ENCODE measurements at places on chromosomes 1 and 21.

- DNase-seq, result no peak
These were observed 88.9 kb downstream of the LRRC53 start for GRCh38 chr1:74423471-74423870.

GRCh38 chr1:8047112-8047511 lies 21.0 kb upstream of the ERRFI1 start:
- no peak for DNase-seq

DNA sequence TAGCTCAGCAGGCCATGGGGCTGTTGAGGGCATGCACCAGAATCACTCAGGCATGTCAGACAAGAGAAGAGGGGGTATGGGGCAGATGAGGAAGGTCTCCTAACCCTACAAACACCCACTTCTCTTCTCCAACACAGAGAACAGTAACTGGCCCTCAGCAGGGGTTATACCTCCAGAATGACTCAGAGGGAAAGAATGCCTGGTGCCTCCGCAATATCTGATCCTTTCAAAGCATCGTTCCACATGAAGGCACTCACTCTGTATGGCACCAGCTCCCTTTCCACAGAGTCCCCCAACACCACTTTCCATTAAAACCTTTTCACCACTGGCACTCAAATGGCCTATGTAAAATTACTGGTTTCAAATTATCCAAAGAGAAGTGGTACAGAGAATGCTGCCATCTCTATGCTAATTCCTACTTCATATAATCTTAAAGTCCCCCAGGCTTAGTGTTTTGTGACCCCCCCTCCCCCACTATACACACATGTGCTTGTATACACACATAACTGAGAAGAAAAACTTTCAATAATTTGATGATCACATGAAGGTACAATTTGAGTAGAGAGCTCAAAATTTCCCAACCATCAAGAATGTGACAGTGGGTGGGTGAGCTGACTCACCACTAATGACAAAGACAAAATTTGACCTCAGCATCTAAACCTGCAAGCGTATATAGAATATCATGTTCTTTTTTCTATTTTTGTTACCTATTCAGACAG lies 91.5 kb downstream of the SIPA1L2 start:
- peak; percentile 3 for DNase-seq

DNA sequence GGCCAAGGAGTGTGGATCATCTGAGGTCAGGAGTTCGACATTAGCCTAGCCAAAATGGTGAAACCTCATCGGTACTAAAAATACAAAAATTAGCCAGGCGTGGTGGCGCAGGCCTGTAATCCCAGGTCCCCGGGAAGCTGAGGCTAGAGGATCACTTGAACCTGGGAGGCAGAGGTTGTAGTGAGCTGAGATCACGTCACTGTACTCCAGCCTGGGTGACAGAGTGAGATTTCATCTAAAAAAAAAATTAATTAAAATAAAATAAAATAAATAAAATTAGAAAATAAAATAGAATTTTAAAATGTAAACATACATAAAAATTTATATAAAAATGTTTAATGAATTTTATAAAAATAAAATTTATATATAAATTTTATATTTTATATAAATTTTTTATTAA lies 5.8 kb upstream of the VPS26C start:
- no peak for DNase-seq

DNA sequence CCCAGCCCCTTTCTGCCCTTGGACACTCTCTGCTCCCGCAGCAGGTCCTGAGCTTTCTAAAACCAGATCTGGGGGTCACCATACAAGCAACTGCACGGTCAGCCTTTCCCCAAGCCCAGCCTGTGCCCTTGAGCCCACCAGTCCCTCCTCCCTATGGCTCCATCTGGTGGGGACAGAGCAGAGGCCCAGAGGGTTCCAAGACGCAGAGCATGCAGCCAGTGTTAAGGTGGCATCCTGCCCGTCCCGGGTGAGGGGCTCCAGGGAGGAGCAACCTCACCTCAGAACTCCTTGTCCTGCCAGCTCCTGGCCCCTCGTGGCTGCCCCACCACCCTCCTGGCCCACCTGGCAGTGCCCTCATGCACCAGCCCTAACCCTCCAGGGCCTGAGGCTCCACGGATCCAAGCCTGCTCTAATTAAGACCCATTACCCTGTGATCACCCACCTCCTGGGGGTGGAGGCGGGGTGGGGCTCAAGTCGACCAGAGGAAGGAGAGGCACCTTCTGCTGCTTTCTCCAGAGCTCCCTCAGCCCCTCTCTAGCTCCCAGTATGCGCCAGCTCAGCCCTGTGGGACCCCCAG lies 8.5 kb downstream of the CHD5 start:
- no peak for DNase-seq

GRCh38 chr1:166432655-166433054 lies 265.9 kb upstream of the FAM78B start:
- no peak for DNase-seq

GRCh38 chr1:167627865-167628641 lies 2.0 kb upstream of the RCSD1 start:
- DNase-seq, result peak; percentile 68

- DNase-seq, result no peak
These were observed at the start of gene RGS7 for GRCh38 chr1:241356519-241357365. Gene RGS7 (minus strand): TSS chr1:241357205.

GRCh38 chr1:6485168-6486101 lies 6.0 kb downstream of the PLEKHG5 start:
- no peak for DNase-seq

DNA sequence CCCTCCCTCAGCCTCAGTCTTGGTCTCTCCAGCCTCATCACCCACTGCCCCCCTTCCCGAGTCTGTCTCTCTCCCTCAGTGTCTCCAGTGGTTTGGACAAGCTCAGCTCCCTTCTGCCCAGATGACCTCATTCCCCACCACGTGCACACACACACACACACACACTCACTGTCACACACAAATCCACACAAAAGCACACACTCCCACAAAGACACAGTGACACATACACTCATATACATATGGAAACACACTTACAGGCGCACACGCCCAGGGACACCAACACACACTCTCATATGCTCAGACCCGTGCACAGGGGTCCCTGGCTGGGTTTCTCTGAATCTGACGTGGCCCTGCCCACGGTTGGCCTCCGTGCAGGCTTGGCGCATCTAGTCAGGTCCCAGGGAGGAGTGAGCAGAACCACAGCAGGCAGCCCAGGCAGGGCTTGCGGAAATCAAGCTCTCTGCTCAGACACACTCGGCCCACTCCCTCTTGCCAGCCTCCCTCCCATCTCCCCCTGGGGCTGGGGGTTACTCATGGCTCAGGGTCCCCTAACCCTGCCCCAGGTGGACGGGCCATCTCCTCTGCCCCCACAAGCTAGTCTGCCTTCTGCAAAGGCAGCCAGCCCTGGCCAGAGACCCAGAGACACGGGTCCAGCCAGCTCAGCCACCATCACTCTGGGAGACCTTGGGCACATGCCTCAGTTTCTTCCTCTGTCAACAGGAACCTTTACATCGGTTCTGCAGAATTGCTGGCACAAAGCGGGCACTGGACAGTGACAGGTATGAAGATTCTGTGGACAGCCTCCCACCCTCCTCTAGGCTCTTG lies 38.5 kb upstream of the FAM131C start:
- no peak for DNase-seq

GRCh38 chr1:63731117-63732043 lies 42.4 kb upstream of the ROR1 start:
- no peak for DNase-seq

DNA sequence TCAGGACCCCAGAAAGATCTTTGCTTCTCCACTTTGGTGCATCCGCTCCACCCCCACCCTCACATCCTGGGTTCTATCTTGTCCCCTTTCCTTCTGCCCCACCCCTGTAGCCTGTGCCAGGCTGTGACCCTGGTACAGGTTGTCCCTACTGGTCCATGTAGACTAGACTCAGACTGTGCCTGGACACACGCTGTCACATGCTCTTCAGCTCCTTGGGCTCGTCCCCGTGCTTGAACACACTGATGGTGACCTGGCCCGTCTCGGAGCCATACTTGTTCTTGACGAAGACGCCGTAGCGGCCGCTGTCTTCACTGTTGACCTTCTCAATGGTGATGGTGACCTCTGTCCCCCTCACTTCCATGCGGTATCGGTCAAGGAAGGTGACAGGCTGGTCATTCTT lies 54.8 kb downstream of the MYOM3 start:
- no peak for DNase-seq

- no peak for DNase-seq
These were observed 20.1 kb downstream of the RAP1A start for GRCh38 chr1:111639602-111640198.

DNA sequence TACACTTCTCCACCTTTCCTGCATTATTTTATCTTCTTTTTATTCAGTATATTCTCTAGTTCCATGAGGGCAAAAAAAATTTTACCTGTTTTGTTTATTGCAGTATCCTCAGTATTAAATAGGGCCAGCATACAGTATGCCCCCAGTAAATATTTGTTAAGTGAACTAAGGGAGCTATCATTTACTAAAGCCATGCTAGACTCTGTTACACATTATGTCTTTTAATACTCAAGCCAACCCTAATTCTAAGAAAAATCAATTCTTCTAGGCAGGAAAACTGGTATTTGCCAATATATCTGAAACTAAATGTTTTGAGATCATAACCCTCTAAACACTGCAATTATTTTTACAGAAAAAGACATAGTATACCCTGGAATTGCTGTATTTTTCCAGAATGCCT lies 18.3 kb downstream of the TMEM50A start:
- no peak for DNase-seq

GRCh38 chr1:173946380-173946921 lies 29.3 kb upstream of the SERPINC1 start:
- DNase-seq, result no peak

GRCh38 chr1:66119148-66119547 lies 326.5 kb downstream of the PDE4B start:
- DNase-seq, result no peak

DNA sequence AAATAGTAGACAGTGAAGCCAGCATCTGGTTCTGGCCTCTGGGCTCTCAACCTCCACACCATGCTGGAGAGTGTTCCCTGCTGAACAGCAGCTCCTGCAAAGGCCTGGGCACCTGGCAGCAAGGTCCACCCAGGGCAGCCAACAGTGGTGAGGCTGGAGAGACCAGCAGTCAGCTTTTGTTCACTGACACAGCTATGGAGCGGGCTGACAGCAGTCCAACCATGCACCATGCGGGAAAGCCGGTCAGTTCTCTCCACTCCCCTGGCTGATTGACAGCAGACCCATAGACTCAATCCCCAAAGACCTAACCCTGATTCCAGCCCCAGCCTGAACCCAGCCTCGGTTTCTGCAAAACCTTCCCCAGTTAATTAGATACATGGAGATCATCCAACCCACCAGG lies 49.0 kb downstream of the KLHDC7A start:
- DNase-seq, result no peak

- no peak for DNase-seq
These were observed 343.2 kb downstream of the OLFM3 start for GRCh38 chr1:101653482-101653946.

DNA sequence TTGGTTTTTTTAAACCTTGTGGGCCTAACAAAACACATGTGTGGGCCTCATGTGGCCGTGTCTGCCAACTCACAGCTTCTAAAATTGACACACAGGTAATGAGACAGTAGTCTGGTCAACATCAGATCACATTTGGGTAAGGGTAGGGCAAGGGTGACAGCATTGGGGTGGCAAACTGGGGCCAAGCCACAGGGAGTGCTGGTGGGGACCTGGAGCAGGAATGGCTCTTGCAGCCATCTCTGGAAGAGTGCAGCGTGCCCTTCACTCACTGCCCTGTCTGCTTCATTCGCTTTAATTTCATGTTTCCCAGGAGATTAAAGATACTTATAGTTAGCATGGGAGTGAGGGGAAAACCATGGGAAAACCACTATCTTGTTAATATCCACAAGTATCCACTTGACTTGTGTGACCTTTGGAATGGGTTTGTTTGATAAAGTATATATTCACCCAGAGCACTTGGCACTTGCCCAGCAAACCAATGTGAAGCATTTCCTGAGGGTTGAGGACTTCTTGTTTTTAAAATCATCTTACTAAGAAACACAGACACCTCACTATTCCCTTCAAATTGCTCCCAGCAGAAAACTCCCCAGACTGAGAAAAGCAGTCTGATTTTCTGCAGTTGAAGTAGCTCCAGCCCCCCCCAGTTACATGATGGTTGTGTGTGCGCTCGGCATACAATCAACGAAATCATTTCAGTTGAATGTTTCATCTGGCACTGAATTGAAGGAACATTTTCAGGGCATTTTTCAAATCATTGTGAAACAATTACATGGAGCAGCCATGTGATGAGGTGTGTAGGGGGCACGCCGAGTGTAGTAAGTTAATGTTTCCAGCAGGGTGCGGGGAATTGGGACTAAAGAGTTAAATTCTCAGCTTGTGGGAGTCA lies 175.7 kb downstream of the VPS13D start:
- no peak for DNase-seq

DNA sequence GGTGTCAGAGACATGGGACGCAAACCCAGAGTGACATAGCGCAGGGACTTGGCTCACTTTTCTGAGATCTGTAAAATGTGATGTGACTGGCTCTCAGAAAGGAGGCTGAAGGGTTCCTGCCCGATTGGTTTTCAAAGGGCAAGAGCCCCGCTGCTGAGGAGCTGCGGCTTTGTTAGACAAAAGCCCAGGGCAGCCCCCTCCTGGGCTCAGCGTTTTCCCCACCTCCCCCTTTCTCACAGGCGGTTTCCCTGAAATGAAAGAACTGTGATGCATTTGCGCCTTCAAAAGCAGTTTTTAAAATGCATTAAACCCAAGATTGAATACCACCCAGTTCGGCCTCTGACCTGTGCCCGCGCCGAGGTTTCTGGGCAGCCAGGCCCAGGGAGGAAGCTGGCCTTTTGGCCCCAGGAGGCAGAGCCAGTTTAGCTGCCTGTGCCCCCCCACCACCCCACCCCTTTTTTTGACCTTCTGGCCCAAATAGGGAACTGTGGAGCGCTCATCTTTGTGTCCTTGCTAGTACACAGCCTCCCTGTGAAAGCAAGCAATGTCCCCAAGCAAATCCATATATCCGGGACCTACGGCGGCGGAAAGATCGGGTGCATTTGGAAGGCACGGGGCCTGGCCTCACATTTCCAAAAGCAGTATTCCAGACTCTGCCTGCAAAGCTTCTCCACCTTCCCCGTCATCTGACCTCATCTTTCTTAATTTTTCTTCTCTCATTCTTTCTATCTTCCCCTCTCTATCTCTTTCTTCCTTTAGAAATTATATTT lies 28.6 kb downstream of the CD247 start:
- DNase-seq, result no peak

GRCh38 chr1:113901191-113901590 lies 3.4 kb downstream of the AP4B1 start:
- no peak for DNase-seq

DNA sequence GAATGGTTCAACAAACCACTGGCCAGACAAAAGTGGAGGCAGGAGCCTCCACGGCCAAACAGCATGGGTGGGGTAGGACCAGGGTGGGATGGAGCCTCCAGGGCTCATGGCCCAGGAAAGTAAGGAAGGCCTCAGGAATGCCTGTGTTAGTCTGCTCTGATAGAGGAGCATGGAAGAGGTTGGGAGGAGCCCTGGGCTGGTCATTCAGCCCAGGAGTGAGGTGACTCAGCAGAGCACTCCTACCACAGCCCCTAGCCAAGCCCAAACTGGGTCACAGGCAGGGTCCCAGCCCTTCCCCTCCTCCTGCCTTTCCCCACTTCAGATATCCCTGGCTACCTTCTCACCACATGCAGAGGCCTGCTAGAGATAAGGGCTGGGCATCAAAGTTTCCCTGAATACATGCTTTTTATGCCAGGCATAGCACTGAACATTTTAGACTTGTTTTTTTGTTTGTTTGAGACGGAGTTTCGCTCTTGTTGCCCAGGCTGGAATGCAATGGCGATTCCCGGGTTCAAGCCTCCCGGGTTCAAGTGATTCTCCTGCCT lies 3.1 kb upstream of the SHISA4 start:
- no peak for DNase-seq

Measured in NCI-H187 (cell line).